ENCODE measurements at places on chromosomes 12 and 14.

GRCh38 chr12:7142809-7143465 lies 12.8 kb downstream of the CLSTN3 start:
- no peak for DNase-seq

- no peak for DNase-seq
These were observed 20.8 kb upstream of the BEGAIN start for GRCh38 chr14:100608064-100608463.

DNA sequence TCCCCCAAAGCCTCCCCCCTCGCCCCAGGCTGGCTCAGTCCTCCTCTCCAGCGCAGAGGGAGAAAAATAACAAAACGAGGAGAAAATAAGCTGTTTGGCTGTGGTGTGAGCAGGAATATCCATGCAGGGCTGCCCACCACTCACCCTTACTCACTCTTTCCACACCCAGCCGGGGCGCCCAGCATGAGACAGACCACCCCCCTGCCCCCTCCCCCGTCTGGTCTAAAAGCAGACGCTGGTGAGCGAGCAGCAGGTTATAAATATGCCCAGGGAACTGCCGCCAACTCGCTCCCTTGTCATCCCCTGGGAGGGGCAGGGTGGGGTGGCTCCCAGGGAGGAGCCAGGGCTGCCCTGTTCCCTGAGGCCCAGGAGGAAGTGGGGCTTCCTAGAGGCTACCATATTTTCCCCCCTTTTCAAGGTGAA lies 7.4 kb downstream of the WNT1 start:
- no peak for DNase-seq

GRCh38 chr12:3777206-3777809 lies 24.4 kb upstream of the CRACR2A start:
- peak; percentile 8 for DNase-seq

DNA sequence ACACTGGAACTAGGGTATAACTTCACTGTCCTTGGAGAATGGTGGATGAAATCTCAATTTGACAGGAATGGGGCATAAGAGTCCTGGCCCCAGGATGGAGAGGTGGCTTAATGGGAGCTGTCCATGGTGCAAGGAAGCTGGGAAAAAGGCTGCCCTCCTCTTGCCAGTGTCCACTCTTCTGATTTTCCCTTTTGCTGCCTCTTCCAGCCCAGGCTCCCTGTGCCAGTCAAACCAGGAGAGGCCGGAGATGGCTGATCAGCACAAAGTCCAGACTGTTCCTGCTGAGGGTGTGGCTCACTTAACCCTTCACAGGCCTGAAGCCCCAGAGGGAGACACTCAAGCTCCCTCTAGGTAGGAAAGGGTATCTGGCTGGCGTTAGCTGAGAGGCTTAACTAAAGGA lies at the start of gene MYO1A:
TSS of gene MYO1A (minus strand) at position 240 of the 400 bp plus-strand sequence. CDS start 1,806 bp downstream, outside the sequence.
- DNase-seq: no peak

- no peak for DNase-seq
These were observed 18.9 kb upstream of the COCH start for GRCh38 chr14:30855345-30856037.

DNA sequence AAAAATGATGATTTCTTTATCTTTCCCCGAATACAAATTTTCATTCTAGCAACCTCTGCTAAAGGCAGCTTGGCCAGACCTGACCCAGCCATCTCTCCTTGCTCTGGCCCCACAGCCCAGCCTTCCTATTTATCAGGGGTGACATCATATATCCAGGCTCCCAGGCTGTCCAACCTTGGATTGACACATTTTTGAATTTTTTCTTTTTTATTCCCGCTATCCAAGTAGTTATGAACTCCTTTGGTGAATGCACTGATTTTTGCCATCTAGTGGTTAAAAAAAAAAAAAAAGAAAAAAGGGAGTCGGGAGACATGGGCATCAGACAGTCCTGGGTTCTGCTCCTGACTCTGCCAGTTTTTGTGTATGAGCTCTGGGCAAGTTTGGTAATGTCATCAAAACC lies 120.5 kb downstream of the PTPN11 start:
- no peak for DNase-seq

DNA sequence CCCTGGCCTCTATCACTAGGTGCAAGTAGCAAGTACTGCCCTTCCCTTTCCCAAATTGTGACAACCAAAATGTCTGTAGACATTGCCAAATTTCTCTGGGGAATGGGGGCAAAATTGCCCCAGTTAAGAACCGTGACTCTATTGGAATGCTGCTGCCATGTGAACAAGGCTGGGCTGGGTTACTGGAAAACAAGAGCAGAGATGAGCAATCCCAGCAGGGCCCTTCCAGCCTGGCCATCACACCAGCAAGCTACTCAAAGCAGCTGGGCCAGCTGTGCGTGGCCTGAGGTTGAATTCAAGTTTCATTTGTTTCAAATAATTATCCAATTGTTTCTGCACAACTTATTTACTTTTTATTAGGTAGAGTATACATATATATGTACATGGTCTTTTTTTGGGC lies 103.4 kb upstream of the PKP2 start:
- DNase-seq: no peak

- DNase-seq: peak; percentile 26
These were observed 9.4 kb downstream of the GCH1 start for GRCh38 chr14:54893151-54893760.

GRCh38 chr12:47348206-47348605 lies 268.4 kb upstream of the AMIGO2 start:
- no peak for DNase-seq

- no peak for DNase-seq
These were observed 182.2 kb upstream of the GRIP1 start for GRCh38 chr12:66860752-66861750.

DNA sequence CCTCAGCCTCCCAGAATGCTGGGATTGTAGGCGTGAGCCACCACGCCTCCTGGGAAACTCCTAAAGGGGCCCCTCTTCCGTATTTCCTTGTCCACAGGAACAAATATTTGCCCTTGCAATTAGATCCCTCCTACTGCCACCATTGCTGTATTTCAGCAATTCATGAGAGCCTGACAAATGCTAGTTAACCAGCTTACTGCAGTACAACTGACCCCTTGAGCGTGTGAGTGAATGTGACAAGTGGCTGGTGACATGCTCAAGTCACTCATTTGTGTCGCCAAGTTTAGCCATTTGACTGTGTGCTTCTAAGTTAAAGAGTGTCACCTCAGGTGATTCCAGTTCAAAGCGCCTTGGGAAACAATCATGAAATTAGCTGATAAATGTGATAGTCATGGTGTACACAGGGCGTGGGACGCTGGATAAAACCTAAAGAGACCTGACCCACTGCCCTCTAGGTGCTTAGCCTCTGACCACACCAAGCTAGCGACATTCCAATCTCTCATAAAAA lies 56.1 kb upstream of the MAP1LC3B2 start:
- DNase-seq: no peak

DNA sequence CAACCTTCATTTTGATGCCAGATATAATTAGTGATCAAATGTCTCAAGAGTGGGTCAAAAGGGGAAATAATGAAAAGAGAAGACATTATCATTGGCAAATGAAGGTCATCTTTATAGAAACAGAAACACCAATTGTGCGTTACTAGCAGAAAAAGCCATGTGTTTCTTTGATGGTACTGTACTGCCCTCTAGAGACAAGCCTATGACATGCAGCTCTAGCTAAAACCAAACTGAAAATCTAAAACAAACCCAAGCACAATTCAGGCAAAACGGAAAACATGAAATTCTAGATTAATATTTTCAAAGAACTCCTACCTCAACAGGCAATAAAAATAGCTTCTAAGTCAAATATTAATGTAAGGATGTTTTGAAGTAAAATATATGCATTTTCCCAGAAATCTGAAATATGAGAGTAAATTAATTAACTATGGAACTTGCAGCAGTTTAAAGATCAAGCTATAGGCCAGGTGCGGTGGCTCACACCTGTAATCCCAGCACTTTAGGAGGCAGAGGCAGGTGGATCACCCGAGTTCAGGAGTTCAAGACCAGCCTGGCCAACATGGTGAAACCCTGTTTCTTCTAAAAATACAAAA lies 115.4 kb downstream of the KLHL28 start:
- DNase-seq: no peak

DNA sequence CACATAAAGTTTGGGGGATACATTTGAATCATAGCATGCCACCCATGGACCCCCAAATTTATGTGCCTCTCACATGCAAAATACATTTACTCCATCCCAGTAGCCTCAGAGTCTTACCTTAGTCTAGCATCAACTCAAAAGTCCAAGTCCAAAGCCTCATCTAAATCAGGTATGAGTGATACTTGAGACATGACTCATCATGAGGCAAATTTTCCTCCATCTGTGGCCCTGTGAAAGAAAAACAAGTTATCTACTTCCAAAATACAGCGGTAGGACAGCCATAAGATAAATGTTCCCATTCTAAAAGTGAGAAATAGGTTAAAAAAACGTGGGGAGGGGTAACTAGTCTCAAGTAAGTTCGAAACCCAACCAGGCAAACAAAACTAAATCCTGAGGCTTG lies 444.2 kb downstream of the SNAPC1 start:
- DNase-seq: no peak

DNA sequence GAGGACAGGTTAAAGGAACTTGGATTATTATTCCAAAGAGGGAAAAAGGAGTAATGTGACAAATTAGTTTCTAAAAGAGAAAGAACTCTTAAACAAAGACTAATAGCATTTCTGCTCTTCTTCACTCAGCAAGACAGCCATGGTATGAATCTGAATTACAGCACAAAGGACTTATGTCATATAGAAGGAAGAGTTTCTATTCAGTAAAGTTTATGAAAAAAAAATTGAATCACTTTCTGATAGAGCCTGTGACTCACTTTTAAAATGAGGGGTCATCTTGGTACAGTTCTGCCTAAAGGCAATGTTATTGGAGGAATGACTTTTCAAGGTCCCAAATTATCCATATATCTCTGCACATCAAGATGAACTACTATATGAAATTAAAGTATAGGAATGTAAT lies 101.7 kb downstream of the DUSP6 start:
- DNase-seq: no peak

GRCh38 chr14:89432226-89432625 lies 15.2 kb upstream of the FOXN3 start:
- DNase-seq: no peak

DNA sequence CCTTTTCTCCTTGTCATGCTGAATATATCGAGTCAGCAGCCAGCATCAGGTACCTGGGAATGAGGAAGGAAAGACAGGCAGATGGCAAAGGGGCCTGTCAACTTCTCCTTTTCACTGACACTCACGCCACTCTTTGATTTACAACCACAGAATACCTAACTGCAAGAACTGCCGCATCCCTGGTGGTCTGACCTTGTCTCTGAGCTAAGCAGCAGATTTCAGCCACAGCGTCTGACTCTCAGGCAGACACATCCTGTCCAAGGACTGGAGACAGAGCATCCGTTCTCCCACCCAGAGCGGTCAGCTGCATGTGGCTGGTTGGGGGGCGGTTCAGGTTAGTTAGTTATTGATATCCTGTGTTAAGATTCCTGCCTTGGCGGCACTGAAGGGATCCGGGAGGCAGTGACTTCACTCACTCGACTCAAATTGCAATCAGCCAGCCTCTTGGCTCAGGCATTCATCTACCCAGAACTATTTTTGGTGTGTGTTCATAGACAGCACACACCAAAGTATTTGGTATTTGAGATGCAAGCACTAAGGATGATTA lies 11.2 kb upstream of the MAP1LC3B2 start:
- DNase-seq: no peak

GRCh38 chr12:116832353-116832752 lies 48.9 kb downstream of the HRK start:
- no peak for DNase-seq
